Stimulated activated CD8-positive, alpha-beta memory T cell treated with anti-CD3 and anti-CD28 coated beads, Interleukin-7, amount 100 ng/mL, for 48 hours (primary cell): ENCODE measurements at places on chromosomes 3 and 15.

GRCh38 chr15:81411969-81412633 is 38.1 kb upstream of the TMC3 start:
- no peak for DNase-seq

DNA sequence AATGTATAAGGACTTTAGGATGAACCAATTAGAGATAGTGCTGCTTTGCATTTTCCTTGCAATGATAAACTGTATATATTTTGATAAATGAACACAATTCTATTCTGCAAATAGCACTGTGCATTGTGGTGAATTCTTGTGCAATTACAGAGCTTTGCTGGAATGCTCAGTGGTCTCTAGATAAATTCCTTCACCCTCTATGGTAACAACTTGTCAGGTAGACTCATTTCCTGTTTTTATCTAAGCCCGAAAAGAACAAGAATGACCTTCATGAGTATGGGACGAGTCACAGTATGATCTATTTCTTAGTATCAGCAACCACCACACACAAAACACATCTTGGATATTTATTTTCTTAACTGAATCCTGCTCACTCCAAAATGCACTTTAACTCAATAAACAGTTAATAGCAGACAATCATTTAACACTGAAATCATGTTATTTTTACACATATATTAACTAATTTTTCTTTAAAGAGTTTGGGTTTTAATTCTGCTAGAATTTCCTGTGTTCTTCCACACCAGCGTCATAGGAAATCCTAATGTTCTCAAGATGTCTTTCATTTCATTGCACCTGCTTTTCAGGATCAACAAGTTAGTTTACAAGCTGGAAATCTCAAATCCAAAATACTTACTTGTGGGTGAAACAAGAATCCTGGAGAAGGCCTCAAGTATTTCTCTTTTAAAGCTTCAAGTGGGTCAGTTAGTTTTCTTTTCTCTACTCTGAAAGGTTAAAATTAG is 551.2 kb downstream of the MECOM start:
- DNase-seq = no peak

GRCh38 chr3:88960019-88960418 is 147.4 kb upstream of the EPHA3 start:
- DNase-seq = no peak

DNA sequence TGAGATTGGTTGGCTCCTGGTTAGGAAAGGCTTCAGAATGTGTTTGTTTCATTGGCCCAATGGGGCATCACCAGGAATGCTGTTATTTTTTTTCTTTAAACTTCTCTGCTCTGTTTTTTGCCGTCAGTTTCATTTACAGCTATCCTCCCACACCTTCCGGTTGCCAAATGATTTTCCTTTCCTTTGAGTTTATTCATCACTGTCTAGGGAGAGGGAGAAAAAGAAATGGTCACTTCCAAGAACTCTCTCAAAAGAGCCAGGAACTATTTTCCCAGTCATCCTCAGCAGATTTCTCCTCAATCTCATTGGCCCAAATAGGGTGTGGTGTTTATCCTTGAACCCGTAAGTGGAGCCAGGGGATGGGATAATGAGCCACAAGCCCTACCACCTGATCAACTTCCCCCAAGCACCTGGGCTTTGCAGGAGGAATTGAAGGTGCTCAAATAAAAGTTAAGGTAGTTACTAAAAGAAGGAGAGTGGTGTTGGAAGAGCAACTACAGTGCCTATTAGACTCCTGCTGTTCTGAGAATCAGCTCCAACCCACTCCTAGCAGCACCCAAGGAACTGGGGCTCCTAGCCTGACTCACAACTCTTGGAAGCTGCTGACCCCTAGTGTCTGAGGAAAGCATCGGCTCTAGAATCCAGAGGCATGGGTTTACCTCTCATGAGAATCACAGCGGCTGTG is 183.8 kb upstream of the IL12A start:
- peak; percentile 20 for DNase-seq

- no peak for DNase-seq
Observed at GRCh38 chr15:90697175-90697574, 20.0 kb upstream of the BLM start.

GRCh38 chr3:138916824-138917223 is 30.1 kb downstream of the FOXL2 start:
- no peak for DNase-seq

DNA sequence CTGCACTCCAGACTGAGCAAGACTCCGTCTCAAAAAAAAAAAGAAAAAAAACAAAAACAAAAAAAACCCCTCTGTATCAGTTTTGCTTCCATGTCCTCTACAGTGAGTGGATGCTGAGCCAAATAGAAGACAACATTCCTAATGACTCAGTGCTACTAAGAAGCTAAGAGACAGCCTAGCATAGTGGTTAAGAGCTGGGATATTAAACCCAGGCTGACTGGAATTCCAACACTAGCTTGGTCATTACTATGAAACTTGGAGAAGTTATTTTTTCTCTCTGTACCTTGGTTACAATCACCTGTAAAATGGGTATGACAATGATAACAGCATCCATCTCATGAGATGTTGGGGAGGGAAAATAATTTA is 60.9 kb upstream of the PYGO1 start:
- no peak for DNase-seq

- DNase-seq = no peak
Observed at GRCh38 chr15:39792844-39793335, 10.2 kb upstream of the FSIP1 start.

GRCh38 chr3:46948830-46949671 is 27.5 kb downstream of the CCDC12 start:
- DNase-seq = no peak

DNA sequence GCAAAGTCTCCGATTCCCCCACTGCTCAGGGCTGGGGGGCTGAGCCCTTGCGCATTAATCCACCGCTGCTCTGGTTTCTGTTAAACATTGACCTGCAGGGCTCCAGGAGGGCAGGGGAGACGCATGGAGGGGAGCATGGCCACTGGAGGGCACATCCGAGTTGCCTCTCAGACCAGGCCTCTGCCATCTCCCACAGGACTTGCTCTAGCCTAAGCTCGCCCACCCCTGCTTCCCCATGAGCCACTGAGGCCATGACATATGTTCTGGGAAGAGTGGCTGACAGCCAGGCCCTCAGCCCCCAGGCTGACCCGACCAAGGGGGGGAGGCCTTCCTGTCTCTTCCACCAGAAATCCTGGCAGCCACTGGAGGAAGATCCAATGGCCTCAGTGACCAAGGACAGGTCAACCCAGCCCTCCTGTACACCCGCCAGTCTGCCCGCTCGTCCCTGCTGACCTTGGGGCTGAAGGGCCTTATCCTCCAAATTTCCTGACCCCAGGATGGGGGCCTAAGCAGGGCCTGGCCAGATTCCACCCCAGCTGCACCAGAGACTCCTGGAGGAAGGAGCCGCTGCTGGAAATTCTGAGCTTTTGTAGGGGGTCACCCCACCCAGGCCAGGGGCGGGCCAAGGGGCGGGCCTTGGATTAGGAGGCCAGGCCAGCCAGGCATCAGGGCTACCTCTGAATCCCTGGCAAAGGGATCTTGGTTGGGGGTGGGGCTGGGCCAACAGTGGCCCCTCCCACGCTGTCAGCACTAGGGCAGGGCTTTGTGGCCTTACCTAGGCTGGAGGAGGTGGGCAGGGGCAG is at the start of gene HYAL1:
Gene HYAL1, minus strand, starts transcription at position 562 of the 803 bp plus-strand sequence. CDS start 618 bp downstream, outside the sequence.
- DNase-seq = no peak

- DNase-seq = no peak
Observed at GRCh38 chr15:71826196-71826595, 15.8 kb downstream of the NR2E3 start.

DNA sequence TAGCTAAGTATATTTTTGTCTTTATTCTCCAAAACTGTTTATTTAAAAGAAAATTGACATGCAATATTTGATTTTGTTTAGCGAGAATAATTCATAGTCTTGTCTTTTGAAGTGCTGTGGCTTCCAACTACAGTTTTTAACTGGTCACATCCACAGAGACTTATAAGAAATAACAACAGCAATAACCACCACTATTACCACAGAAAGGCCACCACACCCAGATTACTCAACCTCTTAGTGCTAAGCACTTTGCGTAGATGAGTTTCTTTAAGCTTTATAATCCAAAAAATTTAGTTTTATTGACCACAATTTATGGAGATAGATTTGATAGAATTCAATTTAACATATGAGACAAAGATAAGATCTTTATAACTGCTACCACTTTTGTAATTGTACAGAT is 468.4 kb upstream of the UBE2E2 start:
- no peak for DNase-seq

DNA sequence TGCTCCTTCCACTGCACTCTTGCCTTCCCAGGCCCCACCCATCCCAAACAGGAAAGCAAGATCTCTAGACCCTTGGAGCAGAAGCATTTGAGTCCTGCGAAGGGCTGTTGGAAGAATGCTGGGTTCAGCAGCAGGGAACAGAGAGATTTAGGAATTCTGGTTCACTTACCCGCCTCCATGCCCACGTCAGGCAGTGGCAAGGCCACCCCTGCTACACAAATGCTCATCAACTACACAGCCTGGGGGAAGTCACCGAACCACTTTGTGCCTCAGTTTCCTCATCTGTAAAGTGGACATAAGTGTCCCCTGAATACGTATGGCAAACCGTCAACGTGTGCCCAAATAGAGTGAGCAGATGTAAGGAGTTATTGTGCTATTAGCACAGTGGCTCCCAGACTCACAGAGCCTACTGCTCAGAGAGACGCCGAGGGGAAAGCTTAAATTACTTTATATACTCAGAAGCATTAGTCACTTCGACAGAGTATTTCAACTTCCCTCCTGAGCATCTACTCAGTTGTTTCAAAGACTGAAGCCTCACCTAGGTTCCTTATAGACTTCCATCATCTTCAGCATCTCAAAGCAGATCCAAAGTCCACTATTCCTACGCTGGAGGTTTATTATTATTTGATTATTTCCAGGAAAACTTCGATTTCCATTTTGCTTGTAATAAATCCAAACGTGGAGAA is 905 bp downstream of the HOMER2 start:
- DNase-seq = no peak

DNA sequence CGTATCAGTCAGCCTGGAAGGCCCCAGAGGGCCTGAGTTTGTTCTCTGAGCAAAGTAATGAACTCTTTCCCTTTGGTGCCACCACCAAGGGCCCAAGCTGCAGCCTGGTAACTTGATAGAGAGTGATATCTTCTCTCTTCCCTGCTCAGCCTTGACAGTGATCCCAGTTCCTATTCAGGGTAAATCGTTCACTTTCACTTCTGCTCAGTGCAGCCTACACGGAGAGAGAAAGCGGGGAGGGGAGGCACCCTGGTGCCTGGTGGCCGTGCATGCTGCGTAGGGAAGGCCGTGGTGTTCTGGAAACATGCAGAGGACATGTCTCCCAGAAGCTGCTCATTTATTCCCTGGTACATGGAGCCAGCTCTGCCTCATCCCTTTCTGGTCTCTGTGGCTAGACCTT is 54.9 kb downstream of the KIF9 start:
- no peak for DNase-seq

GRCh38 chr15:48945386-48945785 is 18.3 kb downstream of the SHC4 start:
- no peak for DNase-seq

DNA sequence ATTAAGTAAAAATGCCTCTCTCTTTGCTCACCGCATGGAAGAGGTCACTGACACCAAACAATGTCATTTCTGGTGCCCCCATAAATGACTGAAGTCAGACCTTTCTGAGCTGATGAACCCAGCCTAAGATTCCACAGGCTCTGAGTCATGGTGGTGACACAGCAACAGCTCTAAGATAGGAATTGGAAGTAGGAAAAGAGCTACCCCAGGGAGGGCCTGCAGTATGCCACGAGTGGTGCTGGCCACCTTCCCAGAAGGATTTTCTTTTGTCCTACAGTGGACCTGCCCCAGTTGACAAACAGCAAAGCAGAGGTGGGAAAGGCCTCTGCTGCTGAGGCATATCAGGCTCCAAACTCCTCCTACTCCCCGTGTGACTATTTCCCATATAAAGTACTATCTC is 208.1 kb downstream of the MINAR1 start:
- no peak for DNase-seq

GRCh38 chr3:43786526-43787305 is 96.0 kb downstream of the ABHD5 start:
- DNase-seq = no peak

GRCh38 chr3:85627932-85628331 is 669.1 kb downstream of the CADM2 start:
- DNase-seq = no peak

- peak; percentile 56 for DNase-seq
Observed at GRCh38 chr3:13414040-13414729, 5.9 kb downstream of the NUP210 start.

DNA sequence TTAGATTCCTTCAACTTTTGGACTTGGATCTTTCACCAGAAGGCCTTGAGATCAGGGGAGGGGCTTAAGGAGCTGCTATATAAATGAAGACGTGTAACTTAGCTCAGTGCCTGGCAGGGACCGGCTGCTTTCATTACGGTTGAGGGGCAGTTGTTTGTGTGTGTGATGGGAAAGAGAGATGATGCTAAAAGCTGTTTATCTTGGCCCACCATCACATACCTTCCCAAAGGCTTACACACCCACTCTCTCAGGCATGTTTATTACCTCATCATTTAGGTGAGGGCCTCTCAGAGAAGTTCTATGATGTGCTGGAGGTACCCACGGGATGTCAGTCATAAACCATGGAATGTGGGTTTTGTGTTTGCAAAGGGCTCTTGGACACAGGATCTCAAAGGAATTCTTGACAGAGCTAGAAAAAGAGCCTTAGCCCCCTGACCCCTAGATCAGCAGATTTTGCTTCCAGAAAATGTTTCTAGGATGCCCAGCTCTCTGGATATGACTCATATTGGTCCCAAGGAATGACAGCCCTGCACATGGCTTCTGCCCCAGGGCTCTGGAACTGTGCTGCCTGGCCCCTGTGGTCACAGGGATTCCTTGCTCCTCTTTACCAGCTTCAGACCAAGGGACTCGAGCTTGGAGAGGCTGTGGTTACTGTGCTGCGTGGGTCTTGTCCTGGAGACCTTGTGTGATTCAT is 15.9 kb upstream of the SMAD3 start:
- DNase-seq = no peak

GRCh38 chr3:184005941-184006507 is 11.7 kb downstream of the ABCC5 start:
- no peak for DNase-seq

GRCh38 chr3:95894820-95895219 is 919.6 kb upstream of the EPHA6 start:
- no peak for DNase-seq

- no peak for DNase-seq
Observed at GRCh38 chr3:29796808-29797207, 515.9 kb downstream of the RBMS3 start.

DNA sequence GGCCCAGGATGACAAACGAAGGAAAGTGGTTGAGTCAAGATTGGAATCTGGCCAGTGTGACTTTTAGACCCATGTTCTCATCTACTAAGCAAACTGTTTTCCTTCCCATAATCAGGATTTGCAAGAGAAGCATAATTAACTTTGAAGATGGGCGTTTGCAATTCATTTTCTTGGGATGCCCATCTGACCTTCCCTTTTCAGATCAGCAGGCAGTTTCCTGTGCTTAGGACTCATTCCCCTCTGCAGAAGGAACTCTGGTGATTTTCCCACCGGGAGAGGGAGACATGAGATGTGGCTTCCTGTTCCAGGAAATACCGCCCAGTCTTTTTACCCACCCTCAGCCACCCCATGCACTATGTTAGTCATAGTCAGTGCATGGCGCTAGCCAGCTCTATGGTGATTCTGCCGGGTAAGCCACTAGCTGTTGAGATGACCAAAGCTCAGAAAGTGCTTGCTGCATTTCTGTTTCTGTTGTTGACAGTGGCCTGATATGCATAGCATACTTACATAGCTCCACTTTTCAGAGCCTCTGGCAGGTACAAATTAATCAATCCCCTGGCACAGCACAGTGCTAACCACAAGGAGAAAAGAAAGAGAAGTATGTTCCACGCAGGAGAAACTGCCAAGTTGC is 129.4 kb downstream of the VGLL4 start:
- DNase-seq = no peak

- DNase-seq = no peak
Observed at GRCh38 chr3:155663467-155664212, 81.2 kb downstream of the PLCH1 start.
